ENCODE measurements at places on chromosomes 5 and 9.

GRCh38 chr5:132370971-132371602 is 1.6 kb downstream of the SLC22A5 start:
- no peak for DNase-seq

- no peak for DNase-seq
These were observed 608.6 kb upstream of the DAB2 start for GRCh38 chr5:40033411-40033810.

GRCh38 chr9:138072897-138073296 is 195.3 kb downstream of the CACNA1B start:
- no peak for DNase-seq

DNA sequence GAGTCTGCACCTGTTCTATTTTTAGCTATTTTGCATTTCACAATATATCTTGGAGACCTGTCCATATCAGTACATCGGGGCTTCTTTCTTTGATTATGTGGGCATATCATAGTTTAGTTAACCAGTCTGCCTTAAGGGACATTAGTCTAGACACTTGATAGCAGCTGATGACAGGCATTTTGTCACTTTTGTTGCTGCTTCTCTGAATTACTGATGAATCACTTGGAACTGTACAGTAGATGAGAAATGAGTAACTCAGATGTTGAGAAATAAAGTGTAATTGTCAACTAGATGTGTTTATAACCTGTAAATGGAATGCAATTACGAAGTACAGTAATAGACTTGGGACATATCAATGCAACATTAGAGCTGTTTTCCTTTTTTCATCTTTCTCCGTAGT is 7.1 kb downstream of the ZFP2 start:
- no peak for DNase-seq

DNA sequence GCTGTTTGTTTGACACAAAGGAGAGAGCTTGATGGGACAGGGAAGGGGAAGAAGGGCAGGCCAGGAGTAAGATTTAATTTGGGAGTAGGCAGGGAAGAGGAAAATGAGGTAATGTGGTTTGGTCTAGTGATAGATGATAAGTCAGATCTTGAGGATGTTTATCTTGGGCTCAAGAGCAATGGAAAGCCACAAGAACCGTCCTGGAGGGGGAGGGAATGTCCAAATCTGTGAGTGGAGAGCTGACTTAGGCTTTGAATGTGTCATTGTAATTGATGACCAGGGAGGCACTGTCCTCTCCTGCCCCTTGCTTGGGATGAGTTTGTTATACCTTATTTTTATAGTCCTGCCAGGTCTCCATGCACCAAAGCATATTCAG is 37.5 kb downstream of the MAMDC2 start:
- no peak for DNase-seq

DNA sequence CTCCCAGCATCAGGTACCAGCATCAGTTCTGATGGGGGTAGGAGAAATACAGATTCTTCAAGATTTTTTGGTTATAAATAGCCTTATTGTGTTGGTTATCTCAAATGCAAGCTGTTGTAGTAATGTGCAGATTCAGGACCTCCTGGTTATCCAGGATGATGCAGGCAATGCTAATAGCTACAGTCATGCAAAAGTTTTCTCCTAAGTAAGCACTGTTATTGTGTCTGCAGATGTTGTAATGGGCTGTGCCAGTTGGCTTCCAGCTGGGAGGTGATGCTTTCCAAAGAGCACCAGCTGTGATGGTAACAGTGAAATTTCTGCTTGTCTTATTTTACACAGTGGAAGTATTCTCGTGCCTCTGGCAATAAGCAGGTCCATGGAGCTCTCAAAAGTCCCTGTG is 719.2 kb upstream of the CTNND2 start:
- DNase-seq, result no peak

- no peak for DNase-seq
These were observed 99.6 kb downstream of the BASP1 start for GRCh38 chr5:17316970-17317459.

- DNase-seq, result no peak
These were observed 58.2 kb upstream of the RXRA start for GRCh38 chr9:134267881-134268724.

DNA sequence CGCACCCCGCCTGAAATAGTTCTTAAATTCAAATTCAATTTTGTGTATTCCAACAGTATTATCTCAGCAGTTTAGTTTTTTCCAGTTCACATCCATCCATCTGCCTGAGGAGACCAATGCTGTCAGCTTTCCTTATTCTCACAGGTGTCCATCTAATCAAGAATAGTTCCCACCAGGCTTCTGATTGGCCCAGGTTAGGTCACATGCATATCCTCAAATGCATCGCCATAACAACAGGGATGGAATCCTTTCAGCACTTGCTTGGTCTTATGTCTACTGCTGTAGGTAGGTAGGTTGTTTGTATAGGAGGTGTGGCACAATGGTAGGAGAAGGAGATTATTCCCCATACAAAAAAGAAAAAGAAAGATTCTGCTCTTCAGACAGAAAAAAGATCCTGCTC is 91.2 kb downstream of the UBE2R2 start:
- DNase-seq, result no peak

GRCh38 chr5:76224898-76225297 is 141.7 kb downstream of the SV2C start:
- DNase-seq, result no peak

Data from SK-N-MC (cell line).